ENCODE measurements at places on chromosomes 5 and 9. TPM values are rescaled to one million over a fixed set of nuclear protein-coding genes. Genes with fewer than 3 reads are reported as not detected.

Gene LTC4S
- total RNA-seq: 0.62 TPM

Gene TAF11L10
- total RNA-seq: not detected

DNA sequence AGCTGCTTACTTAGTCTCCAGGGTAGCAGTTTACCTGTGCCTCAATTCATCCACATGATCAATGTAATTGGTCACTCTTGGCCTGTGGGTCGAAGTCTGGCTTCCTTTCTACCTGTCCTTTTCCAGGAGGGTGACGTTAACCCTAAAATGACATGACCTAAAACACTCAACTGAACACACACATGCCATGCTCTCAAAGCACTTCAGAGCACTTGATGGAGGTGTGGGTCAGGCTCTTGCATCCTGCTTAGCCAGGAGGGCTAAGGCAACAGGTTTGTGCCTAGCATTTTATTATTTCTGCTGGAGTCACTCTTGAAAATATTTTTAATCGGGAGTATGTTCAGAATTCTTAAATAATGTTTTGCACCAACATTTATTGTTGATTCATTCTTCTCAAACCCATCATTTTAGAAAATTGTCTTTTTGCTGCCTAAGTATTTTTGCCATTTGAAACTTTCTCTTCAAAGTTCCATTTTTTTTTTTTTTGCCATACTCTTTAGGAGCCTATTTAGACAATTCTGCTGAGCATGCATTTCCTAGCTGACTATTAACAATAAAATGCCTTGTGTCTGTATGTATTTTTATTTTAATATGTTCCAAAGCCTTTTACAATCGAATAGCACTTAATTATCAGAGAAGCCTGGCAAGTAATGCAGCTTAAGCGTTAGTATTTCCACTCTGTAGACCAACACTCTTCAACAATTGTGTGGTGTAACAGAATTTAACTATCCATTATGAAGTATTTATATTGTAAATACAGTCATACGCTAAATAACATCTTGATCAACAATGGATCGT is 59.1 kb downstream of the ATP10B start:
- DNase-seq: no peak

GRCh38 chr9:84839541-84839940 is 170.0 kb downstream of the NTRK2 start:
- DNase-seq: no peak

DNA sequence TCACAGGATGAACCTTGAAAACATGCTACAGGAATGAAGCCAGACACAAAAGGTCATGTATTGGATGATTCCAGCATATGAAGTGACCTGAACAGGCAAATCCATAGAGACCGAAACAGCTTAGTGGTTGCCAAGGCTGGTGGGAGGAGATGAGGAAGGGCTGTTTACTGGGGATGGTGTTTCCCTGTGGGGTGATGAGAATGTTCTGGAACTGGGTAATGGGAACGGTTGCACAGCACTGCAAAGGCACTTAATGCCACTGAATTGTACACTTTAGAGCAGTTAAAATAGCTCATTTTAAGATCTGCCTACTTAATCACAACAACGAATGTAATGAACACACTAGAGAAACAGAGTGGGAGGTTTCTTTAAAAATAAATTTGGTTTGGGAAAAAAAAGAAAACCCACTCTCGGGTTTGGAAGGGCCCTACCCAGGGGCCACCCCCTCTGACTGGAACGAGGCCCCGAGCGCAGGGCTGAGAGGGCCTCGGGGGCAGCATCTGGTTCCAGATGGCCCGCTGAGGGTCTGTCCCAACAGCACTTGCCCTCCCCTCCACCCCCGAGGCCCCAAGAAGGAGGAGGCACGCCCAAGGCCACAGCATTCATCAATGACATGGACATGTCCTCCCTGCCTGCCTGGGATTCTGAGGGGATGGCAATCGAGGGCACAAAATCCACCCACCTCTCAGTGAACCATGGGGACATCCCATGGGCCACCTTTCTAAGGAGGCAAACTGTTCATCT is 31.7 kb downstream of the SARDH start:
- no peak for DNase-seq

All from activated T-helper 2 cell treated with anti-CD3 and anti-CD28 coated beads, Interferon-gamma antibody, Interleukin-2, Interleukin-4, amounts not matched to agents 10 μg/mL and 5 μg/mL and 100 μg/mL, durations not matched to agents 14 hours and 24 hours and 36 hours (primary cell).